ENCODE measurements at places on chromosomes 6 and 20. TPM values are rescaled to one million over a fixed set of nuclear protein-coding genes. Genes with fewer than 3 reads are reported as not detected.

GRCh38 chr20:48070991-48071652, 285.8 kb upstream of the SULF2 start:
- no peak for DNase-seq
- no peaks in the 10 kb centered on the region for H3K36me3 ChIP-seq
- no peaks in the 10 kb centered on the region for H3K27me3 ChIP-seq
- H3K27ac ChIP-seq, result no peak overlapping the region
- no peaks in the 10 kb centered on the region for H3K4me1 ChIP-seq

GRCh38 chr6:124078169-124078568, 274.5 kb downstream of the NKAIN2 start:
- no peak for DNase-seq
- no peaks in the 10 kb centered on the region for H3K27me3 ChIP-seq
- H3K36me3 ChIP-seq, result no peaks in the 10 kb centered on the region
- no peaks in the 10 kb centered on the region for H3K4me1 ChIP-seq

The PTCHD4 gene
- polyA plus RNA-seq, result not detected

- H3K4me3 ChIP-seq, result no peak overlapping the region
- peaks cover 46% of the 10 kb centered on the region for H3K27me3 ChIP-seq
Observed at GRCh38 chr20:37421988-37422387, 76.0 kb downstream of the SRC start.

DNA sequence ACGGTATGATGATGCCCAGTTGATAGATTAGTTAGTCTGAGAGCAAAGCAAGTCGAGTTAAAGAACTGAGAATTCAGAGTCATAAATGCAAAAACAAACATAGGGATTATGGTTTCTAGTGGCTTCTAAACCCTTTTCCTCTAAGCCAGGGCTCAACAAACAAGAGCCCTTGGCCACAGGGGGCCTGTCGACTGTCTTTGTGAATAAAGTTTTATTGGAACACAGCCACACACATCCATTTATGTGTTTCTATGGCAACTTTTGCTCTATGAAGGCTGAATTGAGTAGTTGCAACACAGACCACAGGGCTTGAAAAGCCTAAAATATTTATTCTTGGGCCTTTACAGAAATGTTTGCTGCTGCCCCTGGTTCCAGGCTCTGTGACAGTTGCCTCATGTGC, 76.2 kb downstream of the SLC24A3 start:
- no peaks in the 10 kb centered on the region for H3K4me1 ChIP-seq
- no peak overlapping the region for H3K4me3 ChIP-seq
- no peaks in the 10 kb centered on the region for H3K27me3 ChIP-seq
- DNase-seq, result no peak

DNA sequence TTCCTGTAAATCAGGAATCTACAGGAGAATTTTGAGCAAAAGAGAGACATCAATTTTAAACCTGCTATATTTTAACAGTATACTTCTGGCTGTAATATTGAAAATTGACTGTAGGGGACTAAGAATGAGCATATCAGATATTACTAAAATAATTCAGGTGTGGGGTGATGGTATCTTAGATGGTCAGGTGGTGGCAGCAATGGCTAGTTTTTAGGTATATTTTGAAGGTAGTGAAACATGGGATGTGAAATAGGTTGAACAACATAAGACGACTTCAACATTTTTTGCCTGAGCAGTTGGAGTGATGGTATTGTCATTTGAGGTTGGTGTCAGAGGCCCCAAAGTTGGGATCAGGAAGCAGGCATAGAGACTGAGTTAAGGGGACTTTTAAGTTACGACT, 32.1 kb downstream of the FAM83B start:
- H3K4me3 ChIP-seq, result no peak overlapping the region
- H3K36me3 ChIP-seq, result no peaks in the 10 kb centered on the region
- peaks cover 15% of the 10 kb centered on the region for H3K4me1 ChIP-seq
- H3K27ac ChIP-seq, result no peak overlapping the region

- H3K4me3 ChIP-seq, result no peak overlapping the region
- H3K27me3 ChIP-seq, result peaks cover 23% of the 10 kb centered on the region
- H3K27ac ChIP-seq, result no peak overlapping the region
- DNase-seq, result no peak
Observed at GRCh38 chr6:28587746-28588075, 62.0 kb downstream of the GPX5 start.

DNA sequence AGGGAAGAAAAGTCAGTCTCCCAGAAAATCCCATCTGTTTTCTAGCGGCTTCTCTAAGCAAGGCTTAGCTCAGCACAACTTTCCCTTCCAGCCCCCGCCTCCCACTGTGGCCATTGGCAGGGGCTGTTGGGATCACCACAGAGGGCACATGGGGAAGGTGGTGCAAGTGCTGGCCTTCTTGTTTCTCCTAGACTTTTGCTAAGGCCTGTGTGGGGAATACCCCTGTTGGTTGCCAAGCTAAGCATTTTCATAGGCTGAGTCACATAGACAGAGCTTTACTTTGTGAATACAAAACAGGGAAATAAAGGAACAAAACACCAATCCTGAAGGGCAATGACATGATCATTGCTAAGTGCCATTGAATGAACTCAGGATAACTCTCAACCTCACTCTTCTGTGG, 32.4 kb upstream of the TIAM2 start:
- H3K4me3 ChIP-seq, result no peak overlapping the region
- H3K36me3 ChIP-seq, result peaks cover 2% of the 10 kb centered on the region
- H3K27me3 ChIP-seq, result no peaks in the 10 kb centered on the region
- peak overlapping the region; percentile 80 for H3K27ac ChIP-seq
- DNase-seq, result no peak

DNA sequence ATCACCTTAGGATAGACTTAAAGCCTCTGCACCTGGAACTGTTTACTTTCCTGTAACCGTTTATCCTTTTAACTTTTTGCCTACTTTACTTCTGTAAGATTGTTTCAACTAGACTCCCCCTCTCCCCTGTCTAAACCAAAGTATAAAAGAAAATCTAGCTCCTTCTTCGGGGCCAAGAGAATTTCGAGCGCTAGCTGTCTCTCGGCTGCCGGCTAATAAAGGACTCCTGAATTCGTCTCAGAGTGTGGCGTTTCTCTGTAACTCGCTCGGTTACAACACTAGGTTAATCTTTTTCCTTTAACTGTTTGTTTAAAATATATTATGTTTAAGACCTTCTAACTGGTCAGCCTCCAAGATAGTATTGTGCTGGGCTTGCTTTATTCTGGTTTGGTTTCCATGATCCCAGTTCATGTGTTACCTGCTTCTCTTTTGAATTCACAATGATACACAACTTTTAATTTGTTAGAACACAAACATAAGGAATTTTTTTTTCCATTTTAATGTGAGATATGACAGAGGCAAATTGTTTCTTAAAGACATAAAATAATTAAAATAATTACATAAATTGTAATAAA, 8.7 kb upstream of the NQO2 start:
- H3K27ac ChIP-seq, result peak overlapping the region; percentile 95
- DNase-seq, result peak; percentile 55
- peak overlapping the region; percentile 85 for H3K4me3 ChIP-seq
- no peaks in the 10 kb centered on the region for H3K36me3 ChIP-seq
- peaks cover 11% of the 10 kb centered on the region for H3K4me1 ChIP-seq
- no peaks in the 10 kb centered on the region for H3K27me3 ChIP-seq

The DDO gene
- polyA plus RNA-seq, result 8.1 TPM

DNA sequence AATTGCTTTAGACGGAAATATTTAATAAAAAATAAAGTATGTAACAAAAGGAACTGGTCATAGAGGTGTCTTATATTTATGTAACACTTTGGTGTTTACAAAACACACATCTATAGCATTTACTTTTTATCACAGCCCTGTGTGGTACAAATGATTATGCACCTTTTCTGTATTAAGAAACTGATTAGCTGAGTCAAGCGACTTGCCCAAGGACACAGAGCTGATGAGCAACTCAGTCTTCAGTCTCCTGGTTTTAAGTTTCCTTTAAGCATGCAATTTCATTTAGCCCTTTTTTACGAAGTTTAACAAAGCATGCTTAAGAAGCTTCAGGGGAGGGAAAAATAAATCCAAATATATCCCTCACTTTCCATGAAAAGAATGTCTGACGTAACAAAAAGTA, 2.5 kb downstream of the DCDC2 start:
- no peaks in the 10 kb centered on the region for H3K27me3 ChIP-seq
- H3K27ac ChIP-seq, result no peak overlapping the region
- no peaks in the 10 kb centered on the region for H3K36me3 ChIP-seq
- H3K4me3 ChIP-seq, result no peak overlapping the region

The THBD gene
- polyA plus RNA-seq, result 29.6 TPM

DNA sequence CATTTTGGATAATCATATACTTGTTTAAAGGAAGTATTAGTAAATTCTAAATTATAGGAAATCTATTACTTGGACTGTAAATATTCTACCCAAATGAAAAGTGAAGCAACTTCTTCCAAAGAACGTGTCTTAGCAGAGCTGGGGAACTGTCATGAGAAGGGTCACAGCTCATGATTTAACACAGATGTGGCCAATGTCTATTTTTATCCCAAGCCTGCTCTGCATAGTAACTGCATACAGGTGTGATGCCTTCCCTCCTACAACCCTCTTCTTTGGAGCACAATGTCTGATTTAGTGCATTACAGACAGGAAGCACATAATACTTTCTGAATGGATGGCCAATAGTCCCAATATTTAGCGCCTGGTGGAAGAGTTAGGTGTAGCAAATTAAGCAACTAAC, 138.7 kb upstream of the THEMIS start:
- DNase-seq, result no peak
- no peak overlapping the region for H3K4me3 ChIP-seq
- no peaks in the 10 kb centered on the region for H3K27me3 ChIP-seq
- no peaks in the 10 kb centered on the region for H3K4me1 ChIP-seq
- no peak overlapping the region for H3K27ac ChIP-seq

- H3K27me3 ChIP-seq, result no peaks in the 10 kb centered on the region
- no peak for DNase-seq
- H3K27ac ChIP-seq, result no peak overlapping the region
- H3K4me1 ChIP-seq, result no peaks in the 10 kb centered on the region
- no peaks in the 10 kb centered on the region for H3K36me3 ChIP-seq
- no peak overlapping the region for H3K4me3 ChIP-seq
Observed at GRCh38 chr6:151276112-151276740, 36.5 kb downstream of the AKAP12 start.

The MYCT1 gene
- polyA plus RNA-seq, result 0.45 TPM

DNA sequence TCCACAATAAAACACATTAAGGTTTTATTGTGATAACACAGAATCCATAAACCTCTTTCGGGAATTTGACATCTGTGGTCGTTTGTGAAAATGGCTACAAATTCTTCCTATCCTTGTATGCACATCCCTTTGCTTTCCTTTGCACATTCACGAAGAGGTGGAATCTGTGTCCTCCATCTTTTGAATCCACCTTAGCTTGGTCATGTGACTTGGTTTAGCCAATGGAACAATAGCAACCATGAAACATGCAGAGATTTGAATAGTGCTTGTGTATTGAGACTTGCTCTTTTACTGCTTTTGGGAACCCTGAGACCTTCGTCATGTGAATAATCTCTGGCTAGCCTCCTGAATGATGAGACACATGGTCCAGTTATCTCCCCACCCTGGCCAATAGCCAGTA, 49.7 kb upstream of the NOP56 start:
- H3K27me3 ChIP-seq, result no peaks in the 10 kb centered on the region
- H3K27ac ChIP-seq, result no peak overlapping the region
- DNase-seq, result peak; percentile 74
- H3K4me1 ChIP-seq, result no peaks in the 10 kb centered on the region
- H3K36me3 ChIP-seq, result no peaks in the 10 kb centered on the region

The PDE10A gene
- polyA plus RNA-seq, result 0.54 TPM

DNA sequence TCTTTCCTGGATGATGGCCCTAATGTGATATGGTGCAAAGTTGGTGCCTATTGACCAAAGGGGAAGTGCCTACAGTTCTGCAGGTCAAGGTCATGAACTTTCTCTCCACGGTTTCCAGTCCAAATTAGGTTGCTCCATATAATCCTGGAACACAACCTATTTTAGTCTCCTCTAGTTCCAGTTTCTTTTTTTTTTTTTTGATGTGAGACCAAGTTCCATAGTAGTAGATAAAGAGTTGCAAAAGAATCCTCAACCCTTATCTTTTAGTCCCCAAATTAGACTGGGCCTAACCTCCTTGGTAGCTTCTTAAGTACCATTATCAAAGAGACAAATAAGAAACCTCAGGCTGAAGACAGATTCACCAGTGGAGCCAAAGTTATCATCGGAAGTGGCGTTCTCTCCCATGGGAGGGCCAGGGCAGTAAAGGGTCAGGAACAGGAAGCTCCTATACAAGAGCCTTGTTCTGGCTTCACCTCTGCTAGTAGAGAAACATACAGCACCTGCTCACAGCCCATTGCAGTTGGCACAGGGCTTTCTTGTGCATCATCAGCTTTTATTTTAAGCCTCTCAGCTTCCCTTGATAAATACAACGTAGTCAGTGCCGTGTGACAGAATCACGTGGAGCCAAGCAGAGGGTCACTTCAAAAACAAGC, 132.2 kb upstream of the RREB1 start:
- H3K36me3 ChIP-seq, result no peaks in the 10 kb centered on the region
- H3K4me3 ChIP-seq, result no peak overlapping the region
- no peaks in the 10 kb centered on the region for H3K27me3 ChIP-seq
- H3K4me1 ChIP-seq, result no peaks in the 10 kb centered on the region
- H3K27ac ChIP-seq, result no peak overlapping the region
- no peak for DNase-seq

DNA sequence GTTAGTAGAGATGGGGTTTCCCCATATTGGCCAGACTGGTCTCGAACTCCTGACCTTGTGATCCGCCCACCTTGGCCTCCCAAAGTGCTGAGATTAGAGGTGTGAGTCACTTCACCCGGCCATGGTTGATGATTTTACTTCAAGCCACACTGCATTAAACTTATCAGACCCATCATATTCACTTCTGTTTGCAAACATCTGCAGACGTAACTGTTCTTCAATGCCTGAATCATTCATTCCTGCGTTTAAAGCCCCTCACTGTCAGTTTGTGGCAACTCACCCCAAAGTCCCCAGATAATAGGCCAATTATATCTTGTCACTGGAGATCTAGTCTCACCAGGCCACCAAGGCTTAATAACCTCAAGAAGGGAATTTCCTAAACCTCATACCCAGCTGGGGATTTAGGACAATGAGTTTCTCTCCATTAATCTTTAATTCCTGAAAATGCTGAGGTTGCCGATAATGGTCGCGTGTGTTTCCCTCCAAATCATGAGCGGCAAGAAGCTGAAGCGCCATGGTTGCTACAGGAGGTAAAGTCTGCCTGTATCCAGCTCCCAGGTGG, 229.6 kb downstream of the LY86 start:
- DNase-seq, result no peak
- no peaks in the 10 kb centered on the region for H3K27me3 ChIP-seq
- peaks cover 5% of the 10 kb centered on the region for H3K4me1 ChIP-seq
- H3K4me3 ChIP-seq, result no peak overlapping the region
- H3K27ac ChIP-seq, result no peak overlapping the region
- H3K36me3 ChIP-seq, result no peaks in the 10 kb centered on the region
